ENCODE measurements at places on chromosomes 13 and 19.

DNA sequence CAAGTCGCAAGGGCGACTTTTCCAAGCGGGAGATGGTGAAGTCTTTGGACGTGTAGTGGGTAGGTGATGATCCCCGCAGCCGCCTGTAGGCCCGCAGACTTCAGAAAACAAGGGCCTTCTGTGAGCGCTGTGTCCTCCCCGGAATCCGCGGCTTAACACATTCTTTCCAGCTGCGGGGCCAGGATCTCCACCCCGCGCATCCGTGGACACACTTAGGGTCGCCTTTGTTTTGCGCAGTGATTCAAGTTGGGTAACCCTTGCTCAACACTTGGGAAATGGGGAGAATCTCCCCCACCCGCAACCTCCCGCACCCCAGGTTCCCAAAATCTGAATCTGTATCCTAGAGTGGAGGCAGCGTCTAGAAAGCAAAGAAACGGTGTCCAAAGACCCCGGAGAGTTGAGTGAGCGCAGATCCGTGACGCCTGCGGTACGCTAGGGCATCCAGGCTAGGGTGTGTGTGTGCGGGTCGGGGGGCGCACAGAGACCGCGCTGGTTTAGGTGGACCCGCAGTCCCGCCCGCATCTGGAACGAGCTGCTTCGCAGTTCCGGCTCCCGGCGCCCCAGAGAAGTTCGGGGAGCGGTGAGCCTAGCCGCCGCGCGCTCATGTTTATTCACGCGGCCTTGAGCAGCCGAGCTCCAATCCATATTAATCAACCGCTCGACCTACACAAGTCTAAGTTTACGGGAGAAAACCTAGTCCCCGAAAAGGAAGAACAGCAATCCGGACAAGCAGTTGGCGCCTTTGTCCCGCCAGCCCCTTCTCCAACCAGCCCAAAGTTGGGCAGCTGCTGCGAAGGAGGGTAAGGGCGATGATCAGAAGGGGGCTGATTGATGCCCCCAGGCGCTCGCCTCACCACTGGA, 9.9 kb downstream of the SOX21 start:
- DNase-seq: no peak

DNA sequence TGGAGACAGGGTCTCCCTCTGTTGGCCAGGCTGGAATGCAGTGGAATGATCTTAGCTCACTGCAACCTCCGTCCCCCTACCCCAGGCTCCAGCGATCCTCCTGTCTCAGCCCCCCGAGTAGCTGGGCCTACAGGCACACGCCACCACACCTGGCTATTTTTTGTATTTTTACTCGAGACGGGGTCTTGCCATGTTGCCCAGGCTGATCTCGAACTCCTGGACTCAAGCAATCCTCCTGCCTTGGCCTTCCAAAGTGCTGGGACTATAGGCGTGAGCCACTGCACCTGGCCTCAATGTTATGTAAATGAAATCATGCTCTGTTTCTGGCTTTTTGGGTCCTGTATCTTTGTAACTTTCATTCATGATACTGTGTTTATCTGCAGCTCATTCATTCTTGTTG, 8.1 kb upstream of the ZNF579 start:
- DNase-seq: no peak

DNA sequence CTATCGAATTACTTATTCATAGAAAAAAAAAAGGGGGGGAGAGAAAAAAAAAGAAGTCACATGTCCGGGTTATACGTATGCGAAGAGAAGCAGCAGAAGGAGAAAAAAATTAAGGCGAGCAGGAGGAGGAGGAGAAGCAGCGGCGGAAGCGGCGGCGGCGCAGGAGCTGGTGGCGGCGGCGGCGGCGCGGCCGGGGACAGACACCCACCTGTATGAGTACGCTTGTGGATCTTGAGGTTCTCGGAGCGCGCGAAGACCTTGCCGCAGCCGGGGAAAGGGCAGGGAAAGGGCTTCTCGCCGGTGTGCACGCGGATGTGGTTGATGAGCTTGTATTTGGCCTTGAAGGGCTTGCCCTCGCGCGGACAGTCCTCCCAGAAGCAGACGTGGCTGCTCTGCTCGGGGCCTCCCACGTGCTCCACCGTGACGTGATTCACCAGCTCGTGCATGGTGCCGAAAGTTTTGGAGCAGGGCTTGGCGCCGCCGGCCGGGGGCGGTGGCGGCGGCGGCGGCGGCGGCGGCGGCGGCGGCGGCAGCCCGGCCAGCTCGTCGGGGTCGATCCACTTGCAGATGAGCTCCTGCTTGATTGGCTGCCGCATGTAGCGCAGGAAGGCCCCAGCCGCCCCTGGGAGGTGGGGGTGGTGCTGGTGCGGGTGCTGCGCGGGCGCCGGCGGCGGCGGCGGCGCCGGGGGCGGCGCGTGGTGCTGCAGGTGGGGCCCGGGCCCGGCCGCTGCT, 1.5 kb downstream of the ZIC5 start:
- DNase-seq: peak; percentile 92

DNA sequence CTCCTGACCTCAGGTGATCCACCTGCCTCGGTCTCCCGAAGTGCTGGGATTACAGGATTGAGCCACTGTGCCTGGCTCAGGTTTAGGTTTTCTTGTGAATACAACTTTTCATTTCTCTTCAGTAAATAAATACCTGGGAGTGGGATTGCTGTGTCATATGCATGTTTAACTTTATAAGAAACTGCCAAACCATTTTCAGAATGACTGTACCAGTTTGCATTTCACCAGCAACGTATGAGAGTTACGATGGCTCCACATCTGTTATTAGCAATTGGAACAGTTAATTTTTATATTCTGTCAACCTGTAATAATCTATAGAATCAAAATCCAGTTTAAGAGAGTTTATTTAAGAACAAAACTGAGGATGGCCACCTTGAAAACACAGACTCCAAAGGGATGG, 52.2 kb downstream of the TEX26 start:
- no peak for DNase-seq

DNA sequence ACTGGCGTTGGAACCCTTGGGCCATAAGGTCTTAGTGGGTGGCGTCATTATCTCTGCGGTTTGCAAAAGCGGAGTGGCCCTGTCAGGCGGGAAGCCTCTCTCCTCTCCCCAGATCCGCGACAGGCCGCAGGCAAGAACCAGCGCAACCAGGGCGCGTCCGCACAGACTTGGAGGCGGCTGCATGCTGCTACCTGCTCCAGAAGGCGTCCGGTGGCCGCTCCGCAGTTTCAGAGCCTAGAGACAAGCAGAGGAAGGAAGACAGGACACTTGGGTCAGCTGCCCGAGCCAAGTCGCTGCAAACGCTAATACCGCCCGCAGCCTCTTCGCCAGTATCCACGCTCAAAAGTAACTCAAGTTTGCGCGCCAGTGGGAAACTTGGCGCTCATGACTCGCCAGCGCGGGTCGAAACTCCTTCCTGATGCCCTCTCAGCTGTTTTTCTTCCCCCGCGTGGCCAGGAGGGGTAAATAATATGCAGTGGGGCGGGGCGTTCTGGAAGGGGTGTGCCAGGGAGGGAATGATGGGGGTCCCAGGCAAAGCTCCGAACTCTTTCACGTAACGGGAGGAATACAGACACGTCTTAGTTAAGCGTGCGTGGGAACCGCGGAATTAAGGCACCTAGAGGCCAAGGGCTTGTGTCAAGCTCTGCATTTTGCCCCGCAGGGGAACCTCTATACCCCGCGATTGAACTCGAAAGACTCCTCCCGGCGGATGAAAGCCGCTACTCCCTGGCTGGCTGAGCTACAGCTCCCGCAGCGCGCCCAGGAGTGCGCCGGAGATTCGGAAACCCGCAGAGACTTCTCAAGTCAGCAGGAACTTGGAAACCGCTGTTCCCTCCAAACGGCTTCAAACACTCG, at the start of gene EDNRB:
EDNRB (minus strand) TSS at position 441 of the 855 bp plus-strand sequence; CDS start at position 183, 258 bp downstream.
- peak; percentile 19 for DNase-seq

DNA sequence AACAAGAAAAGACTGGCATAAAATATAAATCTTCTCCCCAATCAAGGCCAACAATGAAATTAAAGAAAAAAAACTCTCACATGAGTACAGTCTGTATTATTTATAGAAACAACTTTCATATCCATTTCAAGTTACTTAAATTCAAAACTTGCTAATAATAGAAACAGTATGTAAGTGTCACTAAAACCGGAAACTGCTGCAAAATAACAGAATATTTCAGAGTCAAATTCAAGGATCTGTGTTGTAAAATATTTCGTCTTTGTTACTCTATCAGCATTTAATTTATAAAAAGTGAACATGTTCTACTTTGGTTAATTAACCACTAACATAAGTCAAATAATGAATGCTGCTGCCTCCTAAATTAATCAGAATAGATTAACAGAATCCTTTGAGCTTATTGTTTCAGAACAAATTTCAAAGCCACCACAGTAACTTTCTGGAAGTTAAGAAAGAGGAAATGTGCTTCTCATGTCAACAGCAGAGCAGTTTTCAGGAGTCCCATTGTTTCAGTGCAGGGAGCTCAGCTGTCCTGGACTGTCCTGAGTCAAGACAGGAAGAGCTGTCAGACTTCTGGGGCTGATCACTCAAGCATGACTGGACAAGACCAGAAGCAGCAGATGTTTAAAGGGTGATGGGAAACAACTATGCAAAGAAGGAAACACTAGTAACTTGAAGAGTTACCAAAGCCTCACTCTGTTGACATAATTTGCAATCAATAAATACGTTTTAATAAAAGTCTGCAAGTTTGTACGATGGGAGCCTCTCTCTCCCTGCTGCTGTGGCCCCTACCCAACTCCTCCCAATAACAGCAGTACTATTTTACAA, 76.9 kb downstream of the FOXO1 start:
- peak; percentile 22 for DNase-seq

GRCh38 chr19:57506163-57506562, 6.4 kb downstream of the ZNF773 start:
- DNase-seq: no peak

GRCh38 chr19:55985254-55985653, 1.3 kb upstream of the NLRP5 start:
- no peak for DNase-seq

DNA sequence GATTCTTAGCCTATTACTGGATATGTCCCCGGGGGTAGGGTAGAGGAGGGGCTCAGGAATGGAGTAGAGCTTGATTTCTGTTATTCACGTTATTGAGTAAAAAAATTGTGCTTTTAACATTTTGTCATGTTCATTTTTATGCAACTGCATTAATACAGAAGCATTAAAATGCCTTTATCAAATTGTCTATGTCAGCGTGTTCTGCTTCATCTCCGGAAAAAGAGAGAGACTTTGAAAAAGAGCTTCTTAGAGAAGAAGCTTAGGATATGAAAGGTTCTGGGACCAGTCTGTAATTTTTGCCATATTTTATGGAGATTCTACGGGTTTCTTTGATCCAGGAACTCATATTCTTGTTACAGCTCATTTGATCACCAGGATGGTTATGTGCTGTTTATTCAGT, 82.0 kb downstream of the SLC10A2 start:
- DNase-seq: no peak

GRCh38 chr13:50255639-50256038, 240.4 kb downstream of the KCNRG start:
- DNase-seq: no peak

- DNase-seq: no peak
Measured at GRCh38 chr19:55913643-55914268, 18.4 kb downstream of the NLRP13 start.

- no peak for DNase-seq
Measured at GRCh38 chr13:113565526-113566226, 18.9 kb upstream of the TFDP1 start.

DNA sequence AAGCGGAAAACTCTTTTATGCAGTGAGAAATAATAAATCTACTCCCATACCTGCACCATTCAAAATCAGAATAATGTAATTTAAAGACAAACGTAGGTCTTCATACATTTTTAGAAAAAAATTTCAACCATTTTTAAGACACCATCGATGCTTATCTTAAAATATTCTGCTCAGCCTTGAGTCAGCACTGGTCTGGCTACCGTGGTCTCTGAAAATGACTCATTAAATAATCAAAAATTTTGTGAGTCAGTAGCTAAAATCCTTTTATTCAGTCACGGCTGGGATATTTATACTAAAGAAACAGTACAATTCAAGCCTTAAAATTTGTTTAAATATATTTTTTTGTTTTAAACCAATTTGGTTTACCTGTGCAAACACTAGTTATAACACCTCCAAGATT, 2862.8 kb upstream of the PCDH20 start:
- no peak for DNase-seq

DNA sequence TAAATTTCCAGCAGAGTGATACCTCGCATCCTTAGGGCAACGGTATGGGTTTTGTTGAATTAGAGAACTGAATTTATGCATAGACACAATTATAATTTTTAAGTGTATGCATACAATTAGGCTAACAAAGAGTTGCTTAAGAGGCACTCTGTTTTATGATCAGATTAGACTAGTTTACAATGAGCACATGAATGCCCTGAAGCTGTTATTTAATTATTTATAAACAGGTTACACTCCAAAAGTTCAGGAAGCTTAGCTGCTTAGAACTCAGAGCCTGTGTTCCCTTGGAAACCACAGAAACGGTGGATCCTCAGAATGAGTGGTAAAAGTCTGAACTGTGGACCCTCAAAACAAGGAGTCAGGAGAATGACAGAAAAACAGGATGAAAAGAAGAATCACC, 72.5 kb upstream of the FBXL3 start:
- no peak for DNase-seq

DNA sequence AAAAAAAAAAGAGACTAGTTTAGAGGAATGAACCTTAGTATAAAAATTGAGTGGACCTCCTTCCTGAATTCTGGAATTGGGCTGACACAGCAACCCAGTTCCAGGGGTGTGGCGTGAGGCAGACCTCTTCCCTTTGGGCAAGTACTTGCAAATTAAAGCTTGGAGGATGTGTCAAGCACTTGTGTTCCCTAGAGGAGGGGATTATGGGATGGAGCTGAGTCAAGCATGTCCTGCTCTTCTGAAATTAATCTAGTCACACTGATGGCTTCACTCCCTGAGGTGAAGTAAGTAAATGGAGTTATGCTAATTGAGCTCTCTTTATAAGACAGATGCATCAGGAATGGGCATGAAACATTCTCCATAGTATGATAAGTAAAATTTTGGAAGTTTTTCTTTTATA, 107.7 kb upstream of the HTR2A start:
- no peak for DNase-seq

GRCh38 chr13:28245465-28245864, 107.1 kb downstream of the PAN3 start:
- DNase-seq: no peak

DNA sequence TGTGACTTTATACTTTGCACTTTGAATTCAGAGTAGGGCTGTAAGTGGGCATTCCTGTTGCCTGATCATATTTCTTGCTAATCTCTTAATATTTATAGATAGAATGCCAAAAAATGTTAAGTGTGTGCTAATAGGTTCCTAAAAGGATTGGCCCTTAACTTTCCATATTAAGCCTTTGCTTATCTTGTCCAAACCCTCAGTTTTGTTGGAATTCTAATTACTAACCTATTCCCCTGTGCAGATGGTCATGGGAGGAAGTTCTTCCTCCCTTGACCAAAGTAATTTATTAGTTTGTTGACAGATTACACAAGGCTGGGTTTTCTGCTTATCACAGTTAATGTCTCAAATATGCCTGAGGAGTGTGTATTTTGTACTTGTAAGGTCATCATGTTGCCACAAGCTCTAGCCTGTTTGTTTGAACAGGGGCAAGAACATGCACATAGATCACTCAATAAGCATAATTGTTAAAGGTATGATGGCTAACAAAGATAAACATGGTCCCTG, 541.1 kb upstream of the SPRY2 start:
- DNase-seq: no peak

- DNase-seq: no peak
Measured at GRCh38 chr13:104823709-104824108, 1711.8 kb downstream of the EFNB2 start.

- no peak for DNase-seq
Measured at GRCh38 chr13:46613409-46614049, 60.6 kb downstream of the LRCH1 start.
